ENCODE measurements at places on chromosomes 3 and 15. TPM values are rescaled to one million over a fixed set of nuclear protein-coding genes. Genes with fewer than 3 reads are reported as not detected.

DNA sequence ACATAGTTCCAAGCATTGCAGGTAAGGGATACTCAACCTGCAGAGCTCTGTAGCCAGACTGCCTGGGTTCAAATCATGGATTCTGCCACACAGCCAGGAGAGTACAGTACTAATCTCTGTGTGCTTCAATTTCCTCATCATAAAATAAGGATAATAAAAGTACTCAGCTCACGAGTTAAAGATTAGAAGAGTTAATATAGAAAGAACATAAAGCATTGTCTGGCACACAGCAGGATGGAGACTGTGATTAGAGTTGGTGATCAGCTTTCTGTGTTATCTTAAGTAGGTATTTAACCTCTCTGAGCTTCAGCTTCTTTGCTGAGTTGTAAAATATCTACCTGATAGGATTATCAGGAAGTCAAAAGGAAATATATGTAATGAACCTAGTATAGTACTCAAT, 2.7 kb downstream of the CEP70 start:
- no peak for DNase-seq

DNA sequence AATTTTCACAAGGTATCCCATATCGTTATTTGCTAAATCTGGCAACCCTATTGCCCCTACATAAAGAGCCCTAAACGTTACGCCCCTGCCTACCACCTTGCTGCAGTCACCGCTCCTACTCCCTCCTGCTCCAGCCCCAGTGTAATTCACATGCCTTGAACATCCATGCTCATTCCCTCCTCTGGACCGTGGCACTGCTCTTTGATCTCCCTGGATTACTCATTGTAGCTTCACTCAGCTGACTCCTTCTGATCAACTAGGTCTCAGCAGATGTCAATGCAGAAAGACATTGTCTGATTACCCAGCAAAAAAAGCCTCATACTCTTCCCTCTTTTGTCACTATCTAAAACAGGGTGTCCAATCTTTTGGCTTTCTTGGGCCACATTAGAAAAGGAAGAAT, 40.7 kb upstream of the KBTBD8 start:
- DNase-seq = no peak

- no peak for DNase-seq
Observed at GRCh38 chr15:56325186-56325585, 40.0 kb upstream of the TEX9 start.

- no peak for DNase-seq
Observed at GRCh38 chr3:177928172-177928873, 607.9 kb upstream of the KCNMB2 start.

GRCh38 chr3:12719541-12719940, 39.5 kb downstream of the TMEM40 start:
- DNase-seq = no peak

- no peak for DNase-seq
Observed at GRCh38 chr3:142914286-142914811, 25.5 kb upstream of the PCOLCE2 start.

- DNase-seq = no peak
Observed at GRCh38 chr3:51999846-52000245, 4.2 kb upstream of the RPL29 start.

DNA sequence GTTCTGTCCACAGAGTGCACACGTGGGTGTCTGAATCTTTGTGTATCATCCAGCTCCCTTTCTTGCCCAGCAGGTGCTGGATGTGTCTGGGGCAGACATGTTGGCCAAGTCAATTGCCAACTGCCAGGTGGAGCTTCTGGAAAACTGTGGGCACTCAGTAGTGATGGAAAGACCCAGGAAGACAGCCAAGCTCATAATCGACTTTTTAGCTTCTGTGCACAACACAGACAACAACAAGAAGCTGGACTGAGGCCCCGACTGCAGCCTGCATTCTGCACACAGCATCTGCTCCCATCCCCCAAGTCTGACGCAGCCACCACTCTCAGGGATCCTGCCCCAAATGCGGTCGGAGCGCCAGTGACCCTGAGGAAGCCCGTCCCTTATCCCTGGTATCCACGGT, 12.5 kb upstream of the RPP14 start:
- no peak for DNase-seq

DNA sequence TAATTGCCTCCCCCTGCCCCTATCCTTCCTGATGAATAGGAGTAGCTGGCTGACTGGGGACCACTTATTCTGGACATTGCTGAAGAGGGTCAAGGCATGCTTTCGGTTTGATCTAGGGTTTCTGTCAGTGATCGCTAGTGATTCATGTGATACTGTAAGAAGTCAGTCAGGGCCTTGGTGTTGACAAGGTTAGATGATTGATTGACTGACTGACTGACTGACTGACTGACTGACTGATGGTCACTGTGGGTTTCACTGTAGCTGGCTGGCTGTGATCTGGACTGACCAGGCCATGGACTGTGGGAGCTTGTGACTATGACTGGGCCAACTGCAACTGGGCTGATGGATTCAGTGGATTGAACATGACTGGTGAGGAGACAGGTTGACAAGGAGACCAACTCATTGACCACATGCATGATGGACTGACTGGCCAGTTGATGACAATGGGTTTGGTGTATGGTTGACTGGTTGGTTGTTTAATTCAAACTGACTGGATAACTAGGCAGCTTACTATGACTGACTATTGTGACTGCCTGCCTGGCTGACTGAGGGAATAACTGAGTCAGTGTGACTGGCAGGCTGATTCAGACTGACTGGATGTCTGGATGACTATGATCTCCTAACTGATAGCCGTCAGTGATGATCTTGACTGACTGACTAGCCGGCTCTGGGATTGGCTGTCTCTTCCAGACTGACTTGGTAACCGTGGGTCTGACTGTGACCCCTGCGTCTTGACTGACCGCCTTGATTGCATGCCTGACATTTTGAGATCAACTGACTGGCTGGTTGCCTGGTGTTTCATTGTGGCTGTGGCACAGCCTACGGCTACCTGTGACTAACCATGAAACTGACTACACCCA, 509.9 kb downstream of the SHQ1 start:
- DNase-seq = no peak

DNA sequence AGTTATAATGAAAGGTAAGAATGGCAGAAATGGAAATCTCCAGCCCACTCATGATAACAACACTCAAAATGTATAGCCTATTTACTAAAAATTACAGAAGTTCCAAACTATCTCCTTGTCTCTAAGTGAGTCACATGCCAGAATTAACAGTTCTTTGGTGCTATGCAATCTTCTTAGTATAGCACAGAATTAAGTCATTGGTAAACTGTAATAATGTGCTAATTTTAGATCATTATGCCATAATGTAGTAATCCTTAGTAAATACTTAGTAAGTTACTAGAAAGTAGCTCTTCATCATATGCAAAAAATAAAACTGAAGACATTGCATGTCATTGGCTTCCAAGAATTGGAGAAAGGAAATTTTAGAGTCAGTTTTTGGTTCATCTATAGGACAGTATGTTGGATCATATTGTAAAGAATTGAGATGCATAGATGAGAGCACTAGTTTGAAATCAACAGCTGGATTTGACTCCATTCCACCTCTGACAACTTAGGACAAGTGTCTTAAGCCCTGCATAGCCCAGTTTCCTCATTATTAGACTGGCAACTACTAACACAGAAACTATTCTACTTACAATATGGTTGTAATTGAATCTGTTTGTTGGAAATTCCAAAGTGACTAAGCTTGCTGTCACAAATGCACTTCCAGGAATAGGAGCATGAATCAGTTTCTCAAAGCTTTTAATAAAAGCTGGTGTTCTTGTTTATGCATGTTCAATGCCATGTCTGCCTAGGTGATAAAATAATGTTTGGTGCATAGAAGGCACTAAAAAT, 40.1 kb upstream of the CD47 start:
- no peak for DNase-seq

- no peak for DNase-seq
Observed at GRCh38 chr3:126104742-126105605, 21.1 kb upstream of the SLC41A3 start.

- DNase-seq = no peak
Observed at GRCh38 chr3:184976-185375, 11.6 kb upstream of the CHL1 start.

- no peak for DNase-seq
Observed at GRCh38 chr3:187954873-187955586, 198.9 kb upstream of the LPP start.

DNA sequence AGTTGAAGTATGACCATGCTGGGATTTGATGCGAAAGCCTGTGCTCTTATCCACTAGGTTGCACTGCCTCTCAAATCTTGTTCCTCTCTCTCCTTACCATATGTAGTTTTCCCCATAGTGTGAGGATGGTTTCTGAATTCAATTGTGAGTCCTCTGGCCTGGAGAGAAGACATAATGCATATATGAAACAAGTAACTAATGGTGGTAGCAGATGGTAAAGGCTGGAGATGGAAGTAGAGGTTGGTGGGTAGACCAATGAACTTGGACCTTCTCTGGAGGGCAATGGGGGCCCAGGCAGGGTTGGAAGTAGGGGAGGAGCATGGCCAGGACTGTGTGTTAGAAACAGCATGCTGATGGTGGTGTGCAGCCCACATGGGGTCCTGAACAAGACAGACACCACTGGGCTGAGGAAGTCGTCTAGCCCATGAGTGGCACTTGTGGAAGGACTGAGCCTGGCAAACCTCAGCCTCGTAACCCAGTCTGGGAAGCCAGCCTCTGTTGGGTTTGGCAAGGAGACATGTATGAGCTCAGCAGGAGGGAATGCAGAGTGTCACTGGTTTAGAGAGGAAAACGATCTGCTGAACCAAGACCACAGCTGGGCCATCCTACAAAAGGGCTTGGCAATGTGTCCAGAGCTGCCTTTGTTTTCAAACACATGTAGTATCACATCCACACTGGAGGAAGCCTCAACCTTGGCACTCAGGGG, 18.5 kb upstream of the LMCD1 start:
- DNase-seq = no peak

The SLC9C1 gene
- 0.31 TPM for total RNA-seq

Data from neural progenitor cell (in vitro differentiated cells).